ENCODE measurements at places on chromosomes 16 and 17. TPM values are rescaled to one million over a fixed set of nuclear protein-coding genes. Genes with fewer than 3 reads are reported as not detected.

The GOT2 gene
- total RNA-seq, result 112 TPM

The TBC1D3C gene
- not detected for total RNA-seq

- no peak for DNase-seq
Measured at GRCh38 chr17:65099941-65100315, 37.2 kb upstream of the RGS9 start.

The ICAM2 gene
- 1,319 TPM for total RNA-seq

DNA sequence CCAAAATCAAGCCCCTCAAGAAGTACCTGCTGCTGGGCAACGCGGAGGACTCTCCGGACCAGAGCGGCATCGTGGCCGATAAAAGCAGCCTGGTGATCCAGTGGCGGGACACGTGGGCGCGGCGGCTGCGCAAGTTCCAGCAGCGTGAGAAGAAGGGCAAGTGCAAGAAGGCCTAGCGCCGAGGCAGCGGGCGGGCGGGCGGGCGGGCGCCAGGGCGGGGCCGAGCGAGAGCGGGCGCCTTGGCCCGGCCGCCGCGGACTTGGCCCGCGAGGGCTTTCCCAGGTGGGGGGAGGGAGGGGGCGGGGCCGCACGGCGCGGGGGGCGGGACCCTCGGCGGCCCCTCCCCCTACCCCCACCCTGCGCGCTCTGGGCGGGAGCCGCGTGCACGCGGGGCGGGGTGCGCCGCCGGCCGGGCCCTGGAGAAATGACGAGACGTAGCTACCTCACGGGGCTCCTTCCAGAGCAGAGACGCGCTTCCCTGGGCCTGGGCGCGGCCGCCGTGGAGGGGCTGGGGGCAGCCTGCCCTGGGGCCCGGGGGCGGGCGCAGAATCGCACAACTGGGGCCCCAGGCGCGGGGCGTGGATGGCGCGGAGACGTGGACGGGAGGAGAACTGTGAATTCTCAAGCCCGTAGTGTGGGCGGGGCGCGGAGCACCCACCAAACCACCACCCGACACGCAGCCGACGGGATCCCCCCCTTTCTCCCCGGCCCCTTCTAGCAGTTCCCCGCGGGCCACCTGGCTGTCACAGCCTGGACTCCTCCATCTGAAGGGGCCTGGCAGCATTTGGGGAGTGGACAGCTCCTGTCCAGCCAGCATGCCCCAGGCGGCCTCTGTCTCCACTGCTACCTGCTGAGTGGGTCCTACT is 218.7 kb downstream of the NTN1 start:
- no peak for DNase-seq

DNA sequence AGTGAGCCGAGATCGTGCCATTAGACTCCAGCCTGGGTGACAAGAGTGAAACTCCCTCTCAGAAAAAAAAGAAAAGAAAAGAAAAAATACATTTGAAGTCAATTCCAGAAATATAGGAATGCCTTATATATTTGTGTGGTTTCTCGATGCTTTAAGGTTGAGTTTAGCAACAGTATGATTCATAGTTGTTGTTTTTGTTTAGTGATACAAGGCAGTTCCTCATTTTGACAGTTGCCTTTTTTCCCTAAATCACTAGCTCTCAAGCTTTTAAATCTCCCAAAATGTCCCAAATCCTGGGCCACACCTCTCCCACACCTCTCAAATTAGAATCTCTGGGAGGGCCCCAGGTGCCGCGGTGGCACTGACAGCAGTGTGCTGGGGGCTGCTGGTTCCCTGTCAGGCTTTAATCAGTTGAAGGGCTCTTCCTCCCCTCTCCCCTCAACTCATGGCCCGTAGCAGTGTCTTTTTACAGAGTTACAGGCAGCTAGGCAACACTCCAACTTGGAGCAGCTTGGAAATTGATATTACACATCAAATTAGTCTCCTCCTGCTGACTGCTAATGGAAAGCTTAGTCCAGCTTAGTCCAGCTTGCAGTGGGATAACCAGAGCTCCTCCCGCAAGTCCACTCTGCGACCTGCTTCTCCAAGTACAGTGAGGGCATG is 58.4 kb downstream of the EPN2 start:
- DNase-seq, result no peak

The NPIPA2 gene
- 5.0 TPM for total RNA-seq

- no peak for DNase-seq
Measured at GRCh38 chr17:34726536-34727384, 147.4 kb downstream of the TMEM132E start.

Measured in glomerular endothelial cell (primary cell).